ENCODE measurements at places on chromosomes 6 and 20.

DNA sequence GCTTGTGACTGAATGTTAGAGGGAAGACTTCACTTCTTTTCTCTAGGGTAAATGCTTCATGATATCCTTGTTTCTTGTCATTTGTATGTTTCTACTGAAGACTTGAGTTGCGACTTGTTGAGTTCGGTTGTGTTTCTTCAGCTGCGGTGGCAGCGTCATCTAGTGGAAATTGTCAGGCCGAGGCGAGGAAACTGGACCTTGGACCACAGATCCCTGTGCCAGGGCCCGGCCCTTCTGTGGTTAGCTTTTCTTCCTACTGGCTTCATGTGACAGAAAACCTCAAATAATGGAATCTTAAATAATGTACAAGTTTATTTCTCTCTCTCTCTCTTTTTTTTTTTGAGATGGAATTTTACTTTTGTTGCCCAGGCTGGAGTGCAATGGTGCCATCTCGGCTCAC is 12.4 kb downstream of the MTHFD1L start:
- no peak for DNase-seq

DNA sequence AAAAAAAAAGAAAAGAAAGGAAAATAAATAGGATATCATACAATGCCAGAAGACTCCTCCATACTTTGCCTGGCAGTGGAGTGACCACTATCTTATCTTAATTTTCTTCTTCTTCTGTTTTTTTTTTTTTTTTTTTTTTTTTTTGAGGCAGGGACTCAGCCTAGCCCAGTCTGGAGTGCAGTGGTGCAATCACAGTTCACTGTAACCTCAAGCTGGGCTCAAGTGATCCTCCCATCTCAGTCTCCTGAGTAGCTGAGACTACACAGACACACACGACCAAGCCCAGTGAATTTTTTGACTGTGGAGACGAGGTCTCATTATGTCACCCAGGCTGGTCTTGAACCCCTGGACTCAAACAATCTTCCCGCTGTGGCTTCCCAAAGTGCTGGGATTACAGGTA is 17.1 kb upstream of the MMP9 start:
- DNase-seq: no peak

DNA sequence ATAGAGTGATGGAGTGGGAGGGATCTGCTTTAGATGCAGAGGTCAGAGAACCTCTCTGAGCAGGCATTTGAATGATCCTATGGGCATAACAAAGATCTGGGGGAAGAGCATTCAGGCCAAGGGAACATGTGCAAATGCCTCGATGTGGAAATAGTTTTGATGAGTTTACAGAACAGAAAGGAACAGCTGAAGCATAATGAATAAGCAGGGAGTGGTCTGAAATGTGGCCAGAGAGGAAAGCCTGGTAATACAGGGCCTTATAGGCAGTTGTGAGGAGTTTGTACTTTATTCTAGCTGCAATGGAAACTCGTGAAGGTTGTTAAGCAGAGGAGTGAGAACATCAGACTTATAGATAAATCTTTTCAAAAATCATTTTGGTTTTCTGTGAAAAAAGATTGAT is 33.0 kb upstream of the ME1 start:
- DNase-seq: no peak

DNA sequence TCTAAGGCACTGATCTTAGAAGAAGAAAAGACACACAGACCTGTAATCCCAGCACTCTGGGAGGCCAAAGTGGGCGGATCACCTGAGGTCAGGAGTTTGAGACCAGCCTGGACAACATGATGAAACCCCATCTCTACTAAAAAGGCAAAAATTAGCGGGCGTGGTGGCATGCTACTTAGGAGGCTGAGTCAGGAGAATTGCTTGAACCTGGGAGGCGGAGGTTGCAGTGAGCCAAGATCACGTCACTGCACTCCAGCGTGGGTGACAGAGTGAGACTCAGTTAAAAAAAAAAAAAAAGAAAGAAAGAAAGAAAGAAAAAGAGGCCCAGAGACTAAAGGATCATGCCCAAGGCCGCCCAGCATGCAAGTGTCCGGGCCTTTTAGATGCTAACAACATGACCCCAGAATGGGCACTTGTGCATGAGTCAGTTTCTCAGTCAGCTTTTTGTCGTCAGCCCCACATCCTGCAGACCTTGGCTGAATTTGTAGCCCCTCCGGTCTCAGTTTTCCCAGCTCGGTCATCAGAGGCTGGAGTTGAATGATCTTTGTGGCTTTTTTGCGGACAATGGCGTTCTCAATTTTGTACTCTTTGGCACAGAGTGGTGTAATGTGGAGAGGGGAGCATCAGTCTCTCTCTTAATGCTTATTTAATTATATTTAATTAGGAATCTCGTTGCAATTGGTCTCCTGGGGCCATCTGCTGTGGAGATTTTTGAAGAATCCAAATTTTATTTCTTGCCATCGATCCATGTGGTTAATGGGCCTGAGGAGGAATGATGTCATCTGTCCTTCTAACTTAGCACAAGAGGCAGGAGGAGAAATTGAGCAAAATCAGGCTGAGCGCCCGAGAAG is 30.6 kb upstream of the APCDD1L start:
- DNase-seq: no peak

DNA sequence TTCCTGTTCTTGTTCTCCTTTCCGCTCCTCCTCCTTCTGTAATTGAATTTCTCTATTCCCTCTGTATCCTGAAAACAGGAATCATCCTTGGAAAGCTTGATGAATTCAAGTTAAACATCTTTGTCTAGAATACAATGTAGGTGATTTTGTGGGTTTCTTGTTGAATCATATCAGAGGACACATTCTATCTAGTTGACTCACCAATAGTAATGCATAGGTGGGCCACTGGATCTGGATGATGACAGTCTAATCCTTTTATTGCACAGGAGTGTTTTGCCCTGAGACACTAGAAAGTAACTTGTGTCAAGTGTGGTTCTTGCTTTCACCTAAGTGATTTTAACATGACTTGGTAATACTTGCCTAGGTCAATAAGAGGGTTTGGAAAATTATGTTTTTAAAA is 164.3 kb downstream of the RFPL4B start:
- DNase-seq: no peak
